ENCODE measurements at places on chromosomes 5 and 9. TPM values are rescaled to one million over a fixed set of nuclear protein-coding genes. Genes with fewer than 3 reads are reported as not detected.

PSMD5 gene
- 24.2 TPM for total RNA-seq

GRCh38 chr5:136027311-136027710 lies 1.5 kb upstream of the TGFBI start:
- no peaks in the 10 kb centered on the region for H3K4me1 ChIP-seq
- no peaks in the 10 kb centered on the region for H3K27me3 ChIP-seq
- no peak overlapping the region for H3K4me3 ChIP-seq
- no peaks in the 10 kb centered on the region for H3K36me3 ChIP-seq

DNA sequence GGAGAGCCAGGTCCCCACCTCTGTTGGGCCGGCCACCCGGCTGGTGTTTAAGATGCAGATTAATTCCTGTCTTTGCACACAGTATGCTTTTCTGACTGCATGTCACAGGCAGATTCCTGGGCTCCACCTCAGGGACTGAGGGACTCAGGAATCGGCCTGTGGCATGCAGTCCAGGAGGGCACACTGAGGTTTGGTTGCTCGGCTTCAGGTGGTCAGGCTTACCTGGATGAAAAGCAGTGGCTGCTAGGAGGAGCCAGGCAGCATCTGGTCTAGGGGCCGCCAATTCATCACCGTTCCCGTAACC lies 1.1 kb downstream of the WDR5 start:
- no peak for DNase-seq
- no peak overlapping the region for H3K27ac ChIP-seq
- H3K4me1 ChIP-seq = peaks cover 19% of the 10 kb centered on the region
- peak overlapping the region; percentile 98 for H3K4me3 ChIP-seq
- H3K27me3 ChIP-seq = no peaks in the 10 kb centered on the region

DNA sequence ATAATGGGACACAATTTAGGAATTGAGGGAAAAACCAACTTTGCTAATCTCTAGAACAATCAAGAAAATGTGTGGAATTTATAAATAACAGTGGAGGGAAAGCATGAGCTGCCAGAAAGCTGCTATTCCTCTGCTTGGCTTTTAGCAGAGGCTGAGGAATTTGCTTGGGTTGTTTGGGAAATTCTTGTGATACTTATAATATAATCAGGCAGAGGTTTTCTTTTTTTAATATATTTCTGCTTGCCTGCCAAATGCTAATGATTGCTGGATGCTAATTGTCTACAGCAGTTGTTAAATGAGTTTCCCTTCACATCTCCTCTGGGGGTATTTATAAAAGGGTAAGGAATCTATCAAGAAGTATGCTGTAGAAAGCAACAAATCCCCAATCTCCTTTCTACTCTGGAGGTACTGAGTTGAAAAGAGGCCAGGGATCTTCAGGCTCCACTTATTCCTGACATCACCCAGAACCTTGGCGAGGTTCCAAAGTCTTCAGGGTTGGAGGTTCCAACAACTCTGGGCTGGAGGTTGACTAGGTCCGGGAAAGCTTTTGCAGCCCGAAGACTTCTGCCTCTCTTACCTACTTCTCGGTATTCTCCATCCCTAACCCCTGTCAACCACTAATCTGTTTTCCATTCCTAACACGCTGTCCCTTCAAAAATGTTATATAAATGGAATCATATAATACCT lies 60.4 kb upstream of the TMED7 start:
- DNase-seq = no peak
- no peak overlapping the region for H3K27ac ChIP-seq
- H3K27me3 ChIP-seq = no peaks in the 10 kb centered on the region
- no peak overlapping the region for H3K4me3 ChIP-seq
- no peaks in the 10 kb centered on the region for H3K4me1 ChIP-seq

Data from pancreas (tissue), 10 donors.